Daoy (cell line): ENCODE measurements at places on chromosomes 16 and 17. TPM values are rescaled to one million over a fixed set of nuclear protein-coding genes. Genes with fewer than 3 reads are reported as not detected.

GRCh38 chr16:3243882-3244281 is 8.9 kb upstream of the ZNF200 start:
- DNase-seq: peak; percentile 41

GRCh38 chr17:38916771-38917170 is 8.6 kb upstream of the LASP1NB start:
- DNase-seq: no peak

DNA sequence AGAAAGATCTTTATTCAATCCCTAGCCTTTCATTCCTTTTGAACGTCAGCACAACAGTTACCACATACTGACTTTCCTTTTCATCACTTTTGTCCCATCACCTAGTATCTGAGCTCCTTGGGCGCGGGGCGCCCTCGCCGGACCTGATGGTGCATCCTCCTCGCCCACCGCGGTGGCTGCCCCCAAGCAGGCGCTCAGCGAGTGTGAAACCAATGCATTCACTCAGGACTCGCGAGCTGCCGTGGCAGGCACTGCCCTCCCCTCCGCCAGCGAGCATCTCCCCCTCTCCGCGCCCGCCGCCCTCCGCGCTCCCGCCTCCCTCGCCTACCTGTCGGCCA is 756 bp downstream of the KLHL11 start:
- DNase-seq: no peak

DNA sequence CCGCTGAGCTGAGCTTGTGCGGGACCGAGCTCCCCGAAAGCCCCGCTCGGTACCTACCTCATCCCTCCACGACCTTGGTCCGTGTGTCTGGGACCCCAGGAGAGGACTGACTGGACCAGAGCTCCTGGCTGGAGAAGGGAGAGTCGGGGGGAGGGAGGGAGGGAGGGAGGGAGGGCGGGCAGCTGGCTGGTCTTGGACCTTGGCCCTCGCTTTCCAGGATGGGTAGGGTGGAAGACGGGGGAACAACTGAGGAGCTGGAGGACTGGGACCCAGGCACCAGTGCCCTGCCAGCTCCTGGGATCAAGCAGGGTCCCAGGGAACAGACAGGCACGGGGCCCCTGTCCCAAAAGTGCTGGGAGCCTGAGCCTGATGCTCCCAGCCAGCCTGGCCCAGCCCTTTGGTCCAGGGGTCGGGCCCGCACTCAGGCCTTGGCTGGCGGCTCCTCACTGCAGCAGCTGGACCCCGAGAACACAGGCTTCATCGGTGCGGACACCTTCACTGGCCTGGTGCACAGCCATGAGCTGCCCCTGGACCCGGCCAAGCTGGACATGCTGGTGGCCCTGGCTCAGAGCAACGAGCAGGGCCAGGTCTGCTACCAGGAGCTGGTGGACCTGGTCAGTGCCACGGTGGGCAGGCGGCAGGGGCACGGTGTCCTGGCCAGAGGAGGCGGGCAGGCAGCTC is 553 bp downstream of the RHBDL1 start:
- no peak for DNase-seq

DNA sequence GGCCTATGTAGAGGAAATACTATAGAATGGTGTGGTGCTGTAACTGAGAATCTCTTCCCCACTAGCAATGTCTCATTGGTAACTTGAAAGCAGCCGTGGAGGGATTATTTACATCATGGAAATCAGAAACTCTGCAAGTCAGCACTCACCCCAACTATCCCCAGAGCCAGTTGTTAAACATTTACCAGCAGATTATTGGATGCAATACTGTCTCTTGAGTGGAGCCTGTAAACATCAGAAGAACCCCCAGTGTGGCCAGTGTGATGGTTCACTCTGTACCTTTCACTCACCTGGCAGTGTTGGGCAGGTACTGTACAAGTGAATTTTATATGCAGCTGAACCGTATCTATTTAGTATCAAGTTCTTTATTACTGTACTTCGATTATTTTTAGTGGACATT is 299.8 kb upstream of the SALL1 start:
- DNase-seq: no peak

DNA sequence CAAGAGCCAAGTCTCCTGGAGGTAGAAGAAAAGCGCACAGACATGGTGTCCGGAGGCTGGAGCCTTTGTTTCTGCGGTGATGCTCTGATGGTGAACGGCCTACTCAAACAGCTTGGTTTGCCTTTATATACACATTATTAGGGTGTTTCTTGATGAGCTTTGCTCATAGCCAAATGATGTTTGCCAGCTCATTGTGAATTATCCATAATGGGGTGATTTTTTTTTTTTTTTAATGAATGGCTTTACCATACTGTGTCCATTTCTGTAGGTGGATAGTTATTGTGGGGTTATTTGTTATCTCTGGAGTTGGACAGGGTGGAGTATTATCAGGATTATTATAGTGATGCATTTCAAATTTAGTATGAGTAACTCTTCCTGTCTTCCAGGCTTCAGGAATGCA is at the start of gene KRT27:
KRT27 (minus strand) TSS at position 101 of the 400 bp plus-strand sequence; CDS start at position 44, 57 bp downstream.
- DNase-seq: no peak

DNA sequence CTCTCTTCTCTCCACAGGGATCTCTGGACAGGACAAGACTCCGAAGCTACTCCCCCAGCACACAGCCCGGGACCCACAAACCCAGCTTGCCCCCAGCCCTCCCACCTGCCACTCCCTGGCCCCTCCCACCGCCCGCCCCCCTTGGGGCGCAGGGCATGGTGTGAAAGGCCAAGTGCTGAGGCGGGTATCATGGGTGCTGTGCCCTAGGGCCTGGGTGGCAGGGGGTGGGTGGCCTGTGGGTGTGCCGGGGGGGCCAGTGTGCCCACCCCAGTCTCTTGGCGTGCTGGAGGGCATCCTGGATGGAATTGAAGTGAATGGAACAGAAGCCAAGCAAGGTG is 11.4 kb downstream of the THRA start:
- no peak for DNase-seq

GRCh38 chr16:1887711-1888354 is 15.9 kb upstream of the MEIOB start:
- DNase-seq: no peak

- DNase-seq: no peak
These were observed 108.8 kb upstream of the HLF start for GRCh38 chr17:55155856-55156560.

- no peak for DNase-seq
These were observed 37.7 kb downstream of the C16orf78 start for GRCh38 chr16:49411121-49411970.

GRCh38 chr17:14201021-14201987 is 35.4 kb downstream of the CDRT15 start:
- peak; percentile 26 for DNase-seq

GRCh38 chr16:29815032-29815721 is 775 bp upstream of the PAGR1 start:
- DNase-seq: no peak

DNA sequence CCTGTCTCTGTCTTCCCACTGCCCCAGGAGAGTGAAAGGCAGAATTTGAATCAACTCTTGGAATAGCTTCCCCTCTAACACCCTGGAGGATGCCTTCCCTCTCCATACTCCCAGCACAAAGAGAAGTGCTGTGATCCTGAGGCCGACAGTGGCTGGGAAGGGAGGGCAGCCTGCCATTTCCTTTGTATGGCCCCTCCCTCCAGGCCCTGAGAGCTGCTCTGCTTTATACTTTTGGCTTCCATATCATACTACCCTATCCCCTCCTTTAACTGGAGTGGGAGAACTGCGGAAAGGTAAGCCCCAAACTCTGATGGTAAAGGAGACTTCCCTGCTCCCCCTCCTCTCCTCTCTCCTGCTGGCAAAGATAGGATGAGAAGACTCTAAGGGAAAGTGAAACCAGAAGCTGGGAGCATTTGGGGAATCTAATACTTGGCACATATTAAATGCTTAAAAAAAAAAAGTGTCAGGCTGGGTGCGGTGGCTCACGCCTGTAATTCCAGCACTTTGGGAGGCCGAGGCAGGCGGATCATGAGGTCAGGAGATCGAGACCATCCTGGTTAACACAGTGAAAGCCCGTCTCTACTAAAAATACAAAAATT is 4.1 kb upstream of the MED24 start:
- peak; percentile 54 for DNase-seq

GRCh38 chr16:58958749-58959148 is 224.6 kb upstream of the GOT2 start:
- no peak for DNase-seq

GRCh38 chr17:16013943-16014407 is 14.4 kb downstream of the TTC19 start:
- DNase-seq: peak; percentile 74

DNA sequence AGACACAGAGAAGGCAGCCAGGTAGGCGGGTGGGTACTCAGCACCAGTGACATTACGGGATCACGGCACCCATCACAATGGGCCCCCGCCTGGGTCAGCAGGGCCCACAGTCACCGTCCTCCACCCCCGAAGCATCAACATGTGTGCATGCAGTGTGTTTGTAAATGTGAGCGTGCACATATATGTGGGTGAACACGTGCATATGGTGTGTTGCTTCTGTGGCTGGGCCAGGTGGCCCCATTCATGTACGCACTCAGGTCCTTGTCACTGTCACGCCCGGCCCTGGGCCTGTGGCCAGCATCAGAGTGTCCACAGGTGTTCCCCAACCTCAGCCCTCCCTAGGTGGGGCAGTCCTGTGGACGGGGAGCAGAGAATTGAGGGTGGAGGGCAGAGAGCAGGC is 37.1 kb downstream of the TNFRSF13B start:
- DNase-seq: no peak

GRCh38 chr16:49754495-49755312 is 101.2 kb downstream of the ZNF423 start:
- peak; percentile 71 for DNase-seq

- DNase-seq: no peak
These were observed 2292.8 kb downstream of the TP53TG3F start for GRCh38 chr16:35752012-35752772.

DNA sequence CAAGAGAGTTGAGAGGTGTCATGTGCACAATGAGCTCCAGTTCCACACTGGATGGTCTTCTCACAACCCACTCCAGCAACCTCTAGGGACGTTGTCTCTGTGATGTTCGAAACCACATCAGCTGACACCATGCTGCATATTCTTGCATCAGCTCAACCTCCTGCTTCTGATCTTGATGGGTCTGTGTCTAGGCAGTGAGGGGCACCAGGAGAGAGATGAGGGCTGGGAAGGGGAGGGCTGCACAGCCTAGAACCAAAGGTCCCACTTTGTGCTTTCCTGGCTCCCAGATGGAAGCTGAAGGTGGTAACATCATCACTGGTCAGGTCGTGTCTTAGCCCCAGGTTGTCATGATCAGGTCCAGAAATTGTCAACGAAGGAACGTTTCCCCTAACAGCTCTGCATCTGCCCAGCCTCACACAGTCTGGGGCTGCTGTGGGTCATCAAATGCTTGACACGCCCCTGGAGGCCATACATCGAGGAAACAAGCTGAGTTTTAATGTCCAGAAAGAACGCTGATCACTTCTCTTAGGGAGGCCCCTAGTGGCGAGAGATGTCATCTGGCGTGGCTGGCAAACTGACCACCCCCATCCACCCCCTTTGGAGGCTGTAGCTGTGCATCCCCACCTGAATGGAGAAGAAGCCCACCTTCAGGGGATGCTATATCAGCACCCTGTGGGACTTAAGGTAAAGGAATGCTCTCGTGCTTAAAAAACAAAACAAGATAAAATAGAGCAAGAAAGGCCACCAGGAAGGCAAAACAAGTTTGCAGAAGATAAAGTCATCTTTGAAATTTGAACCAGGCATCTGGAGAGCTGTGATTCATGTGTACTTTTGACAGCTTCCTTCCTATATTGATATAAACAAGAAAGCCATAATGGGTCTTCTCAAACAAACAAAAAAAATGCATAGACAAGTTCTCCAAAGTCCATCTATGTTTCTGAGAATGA is 58.3 kb downstream of the WIPI1 start:
- DNase-seq: peak; percentile 69

- DNase-seq: no peak
These were observed 39.0 kb upstream of the KDM8 start for GRCh38 chr16:27164352-27164751.

- no peak for DNase-seq
These were observed 37.2 kb downstream of the LITAFD start for GRCh38 chr16:8919089-8919933.

DNA sequence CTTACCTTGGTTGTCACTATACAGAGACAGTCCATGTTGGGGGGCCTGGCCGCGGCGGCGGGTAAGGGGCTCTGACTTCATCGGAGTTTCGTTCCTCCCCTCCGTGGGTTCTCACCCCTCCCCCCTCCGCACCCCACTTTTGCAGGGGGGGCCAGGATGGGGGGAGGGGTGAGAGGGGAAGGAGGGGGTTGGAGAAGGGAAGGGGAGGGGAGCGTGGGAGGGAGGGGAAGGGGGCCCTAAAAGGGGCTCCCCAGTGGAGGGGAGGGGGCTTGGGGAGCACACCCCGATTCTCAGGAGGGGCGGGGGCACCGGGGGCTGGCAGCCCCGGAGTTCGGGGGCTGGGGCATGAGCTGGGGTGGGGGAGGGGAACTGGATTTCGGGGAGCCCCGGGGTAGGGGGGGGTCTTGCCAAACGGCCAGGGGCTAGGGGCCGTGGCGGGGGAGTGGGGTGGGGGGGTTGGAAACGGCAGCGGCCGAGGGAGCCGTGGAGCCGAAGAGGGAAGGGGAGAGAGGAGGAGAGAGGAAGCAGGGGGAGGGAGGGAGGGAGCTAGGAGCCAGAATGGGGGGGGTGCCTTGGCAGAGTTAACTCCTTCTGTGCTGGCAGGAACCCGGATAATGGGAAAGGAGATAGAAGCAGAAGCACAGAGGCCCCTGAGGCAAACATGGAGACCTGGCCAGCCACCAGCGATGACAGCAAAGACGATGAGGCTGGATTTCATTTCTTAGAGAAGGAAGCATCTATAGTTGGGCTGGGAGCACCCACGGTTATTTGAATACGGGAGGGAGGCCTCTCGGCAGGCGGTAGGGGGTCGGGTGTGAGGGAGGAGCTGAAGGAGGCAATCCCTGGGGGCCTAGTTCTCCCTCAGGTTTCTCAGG is 2.3 kb downstream of the DLG4 start:
- peak; percentile 61 for DNase-seq

- no peak for DNase-seq
These were observed 102.1 kb downstream of the KIF2B start for GRCh38 chr17:53924530-53925455.

GRCh38 chr16:88974080-88974915 is 2.7 kb downstream of the CBFA2T3 start:
- DNase-seq: no peak

- no peak for DNase-seq
These were observed 11.6 kb upstream of the CMIP start for GRCh38 chr16:81432937-81433557.

The TPSG1 gene
- total RNA-seq: 0.23 TPM in 1 of 2 replicates, not detected in the other

The PRSS21 gene
- total RNA-seq: not detected in 2 replicates

The SLC16A6 gene
- 3.6 and 3.8 TPM in 2 replicates for total RNA-seq

The CCL4L2 gene
- 0.63 and 2.9 TPM in 2 replicates for total RNA-seq

The TNRC6C gene
- 2.7 and 2.8 TPM in 2 replicates for total RNA-seq

The SDR42E1 gene
- 1.5 and 1.6 TPM in 2 replicates for total RNA-seq

The FBXW10 gene
- 0.06 TPM in 1 of 2 replicates, not detected in the other for total RNA-seq

The FXR2 gene
- total RNA-seq: 60.5 and 87.4 TPM in 2 replicates

The HIGD1B gene
- total RNA-seq: not detected in 2 replicates

The HBA1 gene
- total RNA-seq: not detected in 2 replicates

The KRT31 gene
- total RNA-seq: not detected in 2 replicates
